ENCODE measurements at places on chromosomes 7 and 10.

DNA sequence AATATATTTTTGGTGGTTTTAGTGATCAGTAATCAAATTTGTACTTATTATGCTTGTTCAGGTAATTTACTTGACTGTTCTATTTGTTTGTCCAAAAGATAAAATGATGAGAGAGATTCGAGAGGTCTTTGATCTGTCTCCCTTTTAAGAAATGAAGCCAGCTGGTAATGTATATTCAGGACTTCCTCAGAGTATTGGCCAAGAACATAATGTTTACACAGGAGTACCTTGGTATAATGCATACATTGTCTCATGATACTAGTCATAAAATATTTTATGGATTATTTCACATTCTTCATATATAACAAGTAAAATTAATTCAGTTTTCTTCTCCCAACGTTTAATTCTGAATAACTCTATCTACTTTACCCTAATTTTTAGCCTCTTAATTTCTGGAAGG lies 100.9 kb downstream of the REEP3 start:
- DNase-seq, result no peak

- no peak for DNase-seq
These were observed 237.2 kb downstream of the GLI3 start for GRCh38 chr7:41999736-42000283.

DNA sequence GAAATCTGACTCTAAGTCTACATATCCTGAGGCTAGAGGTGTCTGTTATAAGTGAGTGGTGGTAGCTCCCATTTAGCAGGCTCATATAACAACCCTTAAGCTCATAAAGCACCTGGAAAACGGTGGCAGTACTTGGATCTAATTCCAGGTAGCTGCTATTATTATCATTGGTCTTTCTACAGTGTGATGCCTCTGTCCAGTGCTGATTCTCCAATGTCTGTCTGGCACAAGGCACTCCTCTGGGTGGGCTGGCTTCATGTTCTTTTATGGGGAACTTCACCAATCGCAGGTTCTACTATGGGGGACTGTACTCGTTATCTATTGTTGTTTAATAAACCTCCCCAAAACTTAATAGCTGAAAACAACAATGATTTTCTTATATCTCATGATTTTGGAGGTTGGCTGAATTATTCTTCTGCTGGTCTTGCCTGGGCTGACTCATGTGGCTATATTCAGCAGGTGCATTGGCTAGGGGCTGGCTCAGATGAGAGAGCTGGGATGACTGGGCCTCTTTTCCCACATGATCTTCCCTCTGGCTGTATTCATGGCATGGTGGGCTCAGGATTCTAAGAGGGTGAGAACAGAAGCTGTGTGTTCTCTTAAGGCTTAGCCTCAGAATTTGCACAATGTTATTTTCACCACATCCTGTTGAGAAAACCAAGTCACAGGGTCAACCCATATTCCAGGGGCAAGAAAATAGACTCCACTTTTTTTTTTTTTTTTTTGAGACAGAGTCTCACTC lies 93.0 kb upstream of the PCGF5 start:
- DNase-seq, result no peak

DNA sequence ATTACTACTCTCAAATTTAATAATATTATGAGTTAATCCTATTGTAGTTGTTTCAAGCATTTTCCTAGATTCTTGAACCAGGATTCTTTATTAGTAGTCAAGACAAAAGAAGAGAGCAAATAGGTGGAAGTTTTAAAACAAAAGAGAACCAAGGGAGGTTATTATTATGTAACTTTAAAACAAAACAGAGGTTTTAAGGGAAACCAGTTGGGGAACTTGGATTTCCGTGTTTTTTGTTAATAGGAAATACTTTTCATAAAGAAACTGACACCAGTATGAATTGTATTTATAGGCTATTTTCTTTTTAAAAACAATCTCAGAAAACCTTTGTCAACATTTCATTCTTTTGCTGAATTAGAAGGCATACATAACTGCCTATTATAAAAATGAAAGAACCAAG lies 183.9 kb downstream of the WNT2 start:
- no peak for DNase-seq

DNA sequence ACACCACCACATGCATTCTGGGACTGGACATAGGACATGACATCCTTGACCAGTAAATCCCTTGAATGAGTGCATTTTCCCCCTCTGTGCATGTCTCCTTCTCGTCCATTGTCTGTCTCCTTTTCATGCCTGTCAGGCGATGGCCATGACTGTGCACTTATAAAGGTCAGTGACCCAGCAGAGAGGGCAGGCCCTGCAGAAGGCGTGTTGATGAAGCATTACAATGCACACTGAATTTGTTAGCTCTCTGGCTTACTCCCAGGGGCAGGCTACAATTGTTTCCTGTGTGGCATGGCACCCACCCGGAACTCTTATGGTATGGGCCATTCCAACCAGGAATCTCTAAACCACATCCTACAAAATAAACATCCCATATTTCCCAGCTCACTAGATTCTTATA lies 71.1 kb downstream of the SAMD9 start:
- no peak for DNase-seq

GRCh38 chr10:102819054-102819453 lies 18.2 kb downstream of the CYP17A1 start:
- no peak for DNase-seq

GRCh38 chr7:112905950-112906349 lies 115.8 kb upstream of the TMEM168 start:
- no peak for DNase-seq

DNA sequence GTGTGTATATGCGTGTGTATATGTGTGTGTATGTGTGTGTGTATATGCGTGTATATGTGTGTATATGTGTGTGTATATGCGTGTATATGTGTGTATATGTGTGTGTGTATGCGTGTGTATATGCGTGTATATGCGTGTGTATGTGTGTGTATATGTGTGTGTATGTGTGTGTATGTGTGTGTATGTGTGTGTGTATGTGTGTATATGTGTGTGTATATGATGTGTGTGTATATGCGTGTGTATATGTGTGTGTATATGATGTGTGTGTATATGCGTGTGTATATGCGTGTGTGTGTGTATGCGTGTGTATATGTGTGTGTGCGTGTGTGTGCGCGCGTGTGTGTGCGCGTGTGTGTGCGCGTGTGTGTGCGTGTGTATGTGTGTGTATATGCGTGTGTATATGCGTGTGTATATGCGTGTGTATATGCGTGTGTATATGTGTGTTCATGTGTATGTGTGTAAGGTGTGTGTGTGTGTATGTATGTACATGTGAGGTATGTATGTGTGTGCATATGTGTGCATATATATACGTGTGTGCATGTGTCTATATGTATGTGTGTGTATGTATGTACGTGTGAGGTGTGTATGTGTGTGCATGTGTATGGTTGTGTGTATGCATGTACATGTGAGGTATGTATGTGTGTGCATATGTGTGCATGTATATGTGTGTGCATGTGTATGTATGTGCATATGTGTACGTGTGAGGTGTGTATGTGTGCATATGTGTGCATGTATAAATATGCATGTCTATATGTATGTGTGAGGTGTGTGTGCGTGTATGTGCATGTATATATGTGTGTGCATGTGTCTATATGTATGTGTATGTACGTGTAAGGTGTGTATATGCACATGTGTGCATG lies 6.0 kb downstream of the UCN3 start:
- no peak for DNase-seq

GRCh38 chr10:130171196-130171595 lies 35.0 kb downstream of the GLRX3 start:
- DNase-seq, result no peak

DNA sequence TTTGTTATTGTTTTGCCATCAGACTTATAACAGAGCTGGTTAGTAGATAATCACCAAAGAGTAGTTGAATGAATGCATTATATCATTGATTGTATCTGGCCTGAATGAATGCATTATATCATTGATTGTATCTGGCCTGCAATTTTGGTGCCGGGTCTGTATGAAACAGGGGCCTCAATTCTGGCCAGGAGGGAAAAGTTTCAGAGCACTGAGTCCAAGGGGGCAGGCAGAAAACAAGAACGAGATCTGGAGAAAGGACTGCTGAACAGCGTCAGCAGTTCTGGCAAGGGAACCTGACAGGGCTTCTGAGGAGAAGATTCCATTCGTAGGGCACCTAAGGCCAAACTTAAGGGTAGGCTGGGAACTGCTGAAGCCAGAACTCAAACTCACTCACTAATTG lies 128.0 kb downstream of the SEMA3C start:
- DNase-seq, result no peak

DNA sequence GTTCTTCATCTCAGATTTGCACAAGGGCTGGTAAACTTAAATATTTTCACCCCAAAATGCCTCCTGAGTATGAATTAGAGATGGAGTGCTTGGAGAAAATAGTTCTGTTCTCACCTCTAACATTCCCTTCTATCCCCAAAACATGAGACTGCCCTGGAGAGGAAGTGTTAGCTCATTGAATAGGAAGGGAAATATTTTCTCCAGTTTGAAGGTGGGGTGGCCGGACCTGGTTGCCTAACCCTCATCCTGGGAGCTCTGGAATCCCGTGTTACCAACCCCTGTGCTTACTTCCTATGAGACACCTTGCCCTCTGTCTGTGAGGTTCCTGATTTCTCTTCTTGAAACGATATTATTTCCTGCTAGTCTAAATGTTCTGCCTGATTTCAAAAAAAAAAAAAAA lies 779 bp downstream of the IFIT2 start:
- no peak for DNase-seq

- DNase-seq, result no peak
These were observed 133.8 kb downstream of the PON1 start for GRCh38 chr7:95190515-95190914.

- no peak for DNase-seq
These were observed 51.7 kb downstream of the ZNF438 start for GRCh38 chr10:30979956-30980355.

GRCh38 chr7:20317413-20317812 lies 13.3 kb upstream of the ITGB8 start:
- no peak for DNase-seq

DNA sequence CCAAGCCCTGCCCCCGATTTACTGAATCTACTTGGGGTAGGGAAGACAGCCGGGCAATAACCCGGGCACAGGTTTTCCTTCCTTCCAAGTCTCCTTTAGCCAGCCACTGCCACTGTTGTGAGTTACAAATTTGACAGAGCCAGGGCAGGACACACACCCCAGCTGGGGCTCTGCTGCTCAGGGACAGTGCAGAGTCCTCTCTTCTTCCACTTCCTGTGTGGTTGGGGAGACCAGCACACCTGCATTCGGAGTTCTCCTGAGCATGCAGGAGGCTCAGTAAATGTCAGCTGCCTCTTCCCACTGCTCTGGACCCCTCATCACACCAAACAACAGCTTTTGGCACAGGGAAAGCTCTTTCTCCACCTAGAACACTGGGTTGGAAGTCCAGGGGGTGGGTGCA lies 21.3 kb downstream of the CHST15 start:
- DNase-seq, result no peak

DNA sequence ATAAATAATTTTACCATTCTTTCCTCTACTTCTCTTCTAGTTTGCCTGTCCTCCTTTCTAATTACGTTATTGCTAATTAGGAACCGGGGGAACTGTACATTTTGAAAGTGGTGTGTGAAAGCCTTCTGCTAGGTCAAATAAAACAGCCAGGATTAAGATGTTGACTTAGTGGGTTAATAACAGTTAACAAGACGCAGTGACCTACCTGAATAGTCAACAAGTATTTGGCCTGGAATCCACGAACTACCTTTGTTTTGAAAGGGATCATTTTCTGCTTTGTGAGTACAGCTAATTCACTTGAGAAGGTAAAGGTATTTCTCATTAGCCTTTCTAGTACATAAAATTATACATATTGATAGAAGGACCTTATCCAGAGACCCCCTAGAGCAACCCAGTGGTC lies 139.9 kb downstream of the COL28A1 start:
- no peak for DNase-seq

GRCh38 chr7:140542228-140542603 lies 62.9 kb upstream of the MKRN1 start:
- DNase-seq, result no peak

- no peak for DNase-seq
These were observed 1512.8 kb downstream of the REEP3 start for GRCh38 chr10:65033957-65034356.

DNA sequence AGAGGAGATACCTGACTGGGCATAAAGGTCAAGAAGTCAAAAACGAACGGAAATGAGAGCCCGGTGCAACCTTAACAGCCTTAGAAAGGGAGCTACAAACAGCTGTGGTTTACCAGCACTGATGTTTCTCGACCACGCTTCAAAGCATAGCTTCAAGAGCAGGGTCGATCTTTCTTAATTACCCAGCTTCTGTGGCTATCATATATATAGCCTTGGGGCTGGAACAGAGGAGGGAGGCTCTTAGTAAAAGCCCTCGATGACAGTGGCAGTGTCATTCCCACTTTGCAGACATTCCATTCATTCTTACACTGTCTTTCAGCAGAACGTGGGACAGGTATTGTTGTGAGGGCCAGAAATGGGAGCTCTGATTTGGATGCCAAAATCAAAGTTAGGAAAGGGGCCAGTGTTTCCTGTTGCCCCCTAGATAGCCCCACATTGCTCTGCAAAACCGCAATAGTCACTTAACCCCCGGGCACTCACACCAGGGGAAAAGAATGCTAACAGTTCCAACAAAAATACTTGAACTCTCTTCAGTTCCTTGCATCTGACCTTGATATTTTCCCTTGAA lies 141.5 kb downstream of the MTPAP start:
- DNase-seq, result no peak

DNA sequence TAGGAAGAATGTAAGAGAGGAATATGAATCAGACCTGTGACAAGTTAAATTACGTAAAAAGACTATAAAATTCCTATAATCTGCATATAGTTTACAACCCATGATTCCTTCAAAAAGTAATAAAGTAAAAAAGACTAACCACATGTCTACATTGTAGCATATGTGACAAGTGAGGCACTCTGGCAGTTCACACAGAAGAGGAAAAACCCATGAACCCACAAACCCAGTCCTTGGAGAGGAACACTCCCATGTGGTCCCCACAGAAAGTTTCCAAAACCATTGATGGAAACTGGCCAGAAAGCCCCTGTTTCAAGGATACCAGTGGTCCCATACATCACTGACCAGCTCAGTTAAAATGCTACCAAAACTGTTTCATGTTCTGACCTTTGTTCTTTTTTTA lies 15.7 kb downstream of the KDM7A start:
- DNase-seq, result no peak
